ENCODE measurements at places on chromosomes 12 and 14.
A peak's percentile ranks its signal among the peaks of the same experiment; 100 is the strongest.

DNA sequence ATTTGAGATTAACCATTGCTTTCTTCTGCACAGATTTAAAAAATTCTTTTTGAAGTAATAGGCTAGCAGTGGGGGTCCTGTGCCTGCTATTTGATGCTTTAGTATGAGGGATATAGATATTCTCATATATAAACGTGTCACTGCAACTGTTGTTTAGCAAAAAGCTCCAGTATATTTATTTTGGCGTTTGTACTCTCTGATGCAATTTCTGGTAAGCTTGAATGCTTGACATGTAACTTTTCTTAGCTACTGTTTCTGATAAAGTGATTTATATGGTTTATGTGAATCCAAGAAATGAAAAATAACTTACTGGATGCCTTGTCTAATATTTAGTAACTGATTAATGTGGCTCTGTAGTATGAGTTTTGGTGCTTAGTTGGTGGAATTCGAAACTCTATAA lies 77.1 kb downstream of the TTLL5 start:
- DNase-seq, result no peak

GRCh38 chr12:49622501-49623141 lies 740 bp upstream of the PRPF40B start:
- no peak for DNase-seq

- peak; percentile 5 for DNase-seq
These were observed 1154.7 kb upstream of the FLRT2 start for GRCh38 chr14:84375235-84375634.

- no peak for DNase-seq
These were observed 20.8 kb downstream of the RAB35 start for GRCh38 chr12:120095736-120096135.

DNA sequence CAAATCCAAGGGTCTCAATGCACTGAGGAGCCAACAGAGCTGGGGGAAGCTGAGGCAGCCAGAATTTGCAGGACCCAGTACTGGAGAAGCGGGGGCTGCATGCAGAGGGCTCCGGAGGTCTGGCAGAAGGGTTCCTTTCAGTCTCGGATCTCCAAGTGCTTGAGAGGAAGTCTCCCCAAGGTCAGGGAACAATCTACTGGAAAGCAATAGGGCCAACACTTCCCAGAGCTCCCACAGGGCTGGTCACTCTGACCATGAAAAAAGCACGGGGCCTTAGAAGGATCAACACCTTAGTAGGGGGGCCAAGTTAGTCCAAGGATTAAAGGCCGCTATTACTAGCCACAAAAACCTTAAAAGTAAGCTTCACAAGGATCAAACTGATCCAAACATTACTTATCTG lies 31.7 kb downstream of the SPPL3 start:
- DNase-seq, result peak; percentile 28

- no peak for DNase-seq
These were observed 304.7 kb downstream of the ADGRD1 start for GRCh38 chr12:131258398-131258797.

Measured in mesendoderm (in vitro differentiated cells).